ENCODE measurements at places on chromosomes 2 and 18.

DNA sequence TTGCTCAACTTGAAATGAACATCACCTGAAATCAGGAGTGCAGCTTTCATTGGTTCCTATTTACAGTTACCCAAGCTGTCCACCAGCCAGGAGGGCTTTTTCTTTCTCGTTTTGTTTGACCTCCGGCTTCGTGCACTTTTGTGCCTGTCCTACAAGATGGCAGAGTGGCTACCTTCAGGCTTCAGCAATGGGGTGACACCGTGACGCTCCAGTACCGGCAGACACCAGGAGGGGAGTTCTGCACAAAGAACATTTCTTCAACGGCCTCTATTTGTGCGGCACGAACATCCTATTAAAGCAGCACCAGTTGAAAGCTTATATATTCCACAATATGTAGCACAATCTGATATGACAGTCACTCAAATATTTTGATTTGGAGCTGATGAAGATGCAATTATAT, 18.3 kb downstream of the RNASEH1 start:
- no peak overlapping the region for H3K4me3 ChIP-seq
- peaks cover 5% of the 10 kb centered on the region for H3K4me1 ChIP-seq
- no peaks in the 10 kb centered on the region for H3K27me3 ChIP-seq

- DNase-seq: no peak
- no peak overlapping the region for H3K4me3 ChIP-seq
- no peak overlapping the region for H3K27ac ChIP-seq
Measured at GRCh38 chr2:169415233-169415748, 53.0 kb upstream of the LRP2 start.

GRCh38 chr2:74843899-74844298, 10.0 kb downstream of the HK2 start:
- H3K4me3 ChIP-seq: no peak overlapping the region
- H3K4me1 ChIP-seq: peaks cover 10% of the 10 kb centered on the region
- H3K27me3 ChIP-seq: no peaks in the 10 kb centered on the region
- no peak for DNase-seq

GRCh38 chr18:39494211-39494896, 1928.8 kb upstream of the CELF4 start:
- H3K27ac ChIP-seq: no peak overlapping the region
- H3K4me1 ChIP-seq: no peaks in the 10 kb centered on the region
- no peak for DNase-seq
- H3K27me3 ChIP-seq: no peaks in the 10 kb centered on the region

DNA sequence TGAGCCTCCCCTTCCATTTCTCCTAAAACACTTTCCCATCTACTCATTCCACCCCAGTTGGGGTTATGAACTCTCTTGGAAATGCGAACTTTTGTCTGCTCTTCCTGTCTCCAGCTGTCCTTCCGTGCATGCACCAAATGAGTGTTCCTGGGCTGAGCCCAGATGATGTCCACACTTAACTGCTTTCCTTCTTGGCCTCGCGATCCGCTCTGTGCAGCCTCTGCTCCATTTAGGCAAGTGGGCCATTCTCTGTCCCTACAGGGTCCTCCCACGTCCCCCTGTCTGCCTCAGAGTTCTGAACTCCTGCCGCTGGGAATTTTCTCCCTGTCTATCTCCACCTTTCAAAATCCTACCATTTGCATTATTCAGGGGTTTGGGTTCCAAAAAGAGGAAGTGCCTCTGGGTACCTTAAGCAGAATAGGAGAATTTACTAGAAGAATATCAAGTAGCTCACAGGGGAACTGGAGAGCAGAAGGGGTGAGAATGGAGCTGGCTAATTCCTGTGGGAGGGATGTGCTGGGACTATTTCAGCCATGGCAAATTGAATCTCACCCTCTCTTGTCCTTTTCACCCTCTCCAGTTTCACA, 4.7 kb upstream of the NCK2 start:
- H3K27ac ChIP-seq: no peak overlapping the region
- peaks cover 4% of the 10 kb centered on the region for H3K4me1 ChIP-seq
- no peak overlapping the region for H3K4me3 ChIP-seq
- DNase-seq: no peak

GRCh38 chr2:121898483-121898882, 143.0 kb downstream of the TSN start:
- H3K36me3 ChIP-seq: no peaks in the 10 kb centered on the region
- DNase-seq: no peak
- H3K27ac ChIP-seq: no peak overlapping the region
- no peaks in the 10 kb centered on the region for H3K27me3 ChIP-seq
- no peak overlapping the region for H3K4me3 ChIP-seq

GRCh38 chr2:42618116-42618515, 49.7 kb downstream of the MTA3 start:
- peaks cover 2% of the 10 kb centered on the region for H3K4me1 ChIP-seq
- H3K27me3 ChIP-seq: no peaks in the 10 kb centered on the region
- DNase-seq: no peak
- H3K27ac ChIP-seq: no peak overlapping the region
- H3K4me3 ChIP-seq: no peak overlapping the region

DNA sequence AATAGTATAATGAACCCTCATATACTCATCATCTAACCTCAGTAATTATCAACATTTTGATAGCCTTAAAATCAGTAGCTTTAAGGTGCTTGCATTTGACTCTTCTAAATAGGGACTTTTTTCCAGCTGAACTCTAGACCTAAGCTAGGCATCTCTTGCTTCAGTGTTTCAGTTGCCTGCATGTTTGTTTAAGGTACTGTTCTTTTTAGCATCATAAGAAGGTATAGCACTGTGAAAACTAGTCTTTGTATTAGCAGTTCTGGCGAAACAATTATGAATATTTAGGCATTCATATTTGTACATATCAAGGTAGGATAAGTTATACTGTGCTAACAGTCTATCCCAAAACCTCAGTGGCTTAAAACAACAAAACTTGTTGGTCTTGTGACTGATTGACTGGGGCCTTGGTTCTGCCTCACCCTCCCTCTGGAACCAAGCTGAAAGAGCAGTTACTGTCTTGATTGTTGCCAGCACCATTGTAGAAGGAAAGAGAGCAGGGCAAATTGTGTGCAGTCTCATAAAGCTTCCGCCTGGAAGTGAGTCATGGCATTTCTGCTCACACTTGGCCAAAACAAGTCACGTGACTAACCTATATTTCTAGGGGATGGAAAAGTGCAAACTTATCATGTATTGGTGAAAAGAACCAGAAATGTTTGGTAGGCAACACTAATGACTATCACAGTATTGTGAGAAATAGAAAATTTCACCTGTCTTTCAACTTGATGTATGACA, 24.3 kb downstream of the GALNT1 start:
- H3K27me3 ChIP-seq: no peaks in the 10 kb centered on the region
- peaks cover 2% of the 10 kb centered on the region for H3K4me1 ChIP-seq

DNA sequence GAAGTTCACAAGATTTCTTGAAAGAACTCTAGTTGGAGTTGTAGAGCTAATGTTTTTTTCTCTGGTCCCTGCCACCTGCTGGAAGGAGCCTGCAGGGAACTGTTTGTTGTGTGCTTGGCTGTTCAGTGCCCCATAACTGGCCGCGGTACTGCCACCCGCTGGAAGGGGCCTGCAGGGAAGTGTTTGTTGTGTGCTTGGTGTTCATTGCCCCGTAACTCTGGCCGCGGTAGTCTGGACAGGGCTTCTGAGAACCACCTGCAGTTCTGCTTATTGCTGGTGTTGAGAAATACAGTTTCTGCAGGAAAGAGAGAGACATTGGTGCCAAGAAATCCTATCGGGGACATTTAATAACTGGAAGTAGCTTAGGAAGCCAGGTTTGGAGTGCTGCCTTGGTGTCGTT, 58.1 kb downstream of the AGAP1 start:
- peaks cover 15% of the 10 kb centered on the region for H3K4me1 ChIP-seq
- no peak overlapping the region for H3K27ac ChIP-seq
- no peaks in the 10 kb centered on the region for H3K27me3 ChIP-seq
- H3K4me3 ChIP-seq: no peak overlapping the region

DNA sequence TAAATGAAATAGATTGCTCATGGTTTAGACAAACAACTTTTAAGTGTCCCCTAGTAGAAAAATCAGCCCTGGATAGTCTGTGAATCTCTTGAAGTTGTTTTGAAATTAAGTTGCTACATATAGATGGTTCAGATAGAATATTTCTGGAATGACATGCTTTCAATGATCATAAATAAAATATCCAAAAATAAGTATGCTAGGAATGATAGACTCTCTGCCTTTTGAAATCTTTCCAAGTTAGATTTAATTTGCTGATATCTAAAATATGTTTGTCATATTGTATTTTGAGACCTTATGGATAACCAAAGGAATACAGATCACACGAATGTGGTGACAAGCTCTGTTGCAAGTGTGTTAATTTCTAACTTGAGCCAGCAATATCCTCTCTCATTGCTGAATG, 488.7 kb downstream of the THSD7B start:
- H3K4me3 ChIP-seq: no peak overlapping the region
- no peaks in the 10 kb centered on the region for H3K36me3 ChIP-seq
- H3K27me3 ChIP-seq: no peaks in the 10 kb centered on the region

- no peak for DNase-seq
- H3K4me3 ChIP-seq: no peak overlapping the region
- no peaks in the 10 kb centered on the region for H3K27me3 ChIP-seq
- H3K36me3 ChIP-seq: no peaks in the 10 kb centered on the region
- no peak overlapping the region for H3K27ac ChIP-seq
Measured at GRCh38 chr2:194105358-194105757, 1551.7 kb upstream of the SLC39A10 start.

- H3K36me3 ChIP-seq: no peaks in the 10 kb centered on the region
- H3K27me3 ChIP-seq: no peaks in the 10 kb centered on the region
- DNase-seq: no peak
- no peaks in the 10 kb centered on the region for H3K4me1 ChIP-seq
Measured at GRCh38 chr2:164887434-164888144, 46.0 kb upstream of the COBLL1 start.

DNA sequence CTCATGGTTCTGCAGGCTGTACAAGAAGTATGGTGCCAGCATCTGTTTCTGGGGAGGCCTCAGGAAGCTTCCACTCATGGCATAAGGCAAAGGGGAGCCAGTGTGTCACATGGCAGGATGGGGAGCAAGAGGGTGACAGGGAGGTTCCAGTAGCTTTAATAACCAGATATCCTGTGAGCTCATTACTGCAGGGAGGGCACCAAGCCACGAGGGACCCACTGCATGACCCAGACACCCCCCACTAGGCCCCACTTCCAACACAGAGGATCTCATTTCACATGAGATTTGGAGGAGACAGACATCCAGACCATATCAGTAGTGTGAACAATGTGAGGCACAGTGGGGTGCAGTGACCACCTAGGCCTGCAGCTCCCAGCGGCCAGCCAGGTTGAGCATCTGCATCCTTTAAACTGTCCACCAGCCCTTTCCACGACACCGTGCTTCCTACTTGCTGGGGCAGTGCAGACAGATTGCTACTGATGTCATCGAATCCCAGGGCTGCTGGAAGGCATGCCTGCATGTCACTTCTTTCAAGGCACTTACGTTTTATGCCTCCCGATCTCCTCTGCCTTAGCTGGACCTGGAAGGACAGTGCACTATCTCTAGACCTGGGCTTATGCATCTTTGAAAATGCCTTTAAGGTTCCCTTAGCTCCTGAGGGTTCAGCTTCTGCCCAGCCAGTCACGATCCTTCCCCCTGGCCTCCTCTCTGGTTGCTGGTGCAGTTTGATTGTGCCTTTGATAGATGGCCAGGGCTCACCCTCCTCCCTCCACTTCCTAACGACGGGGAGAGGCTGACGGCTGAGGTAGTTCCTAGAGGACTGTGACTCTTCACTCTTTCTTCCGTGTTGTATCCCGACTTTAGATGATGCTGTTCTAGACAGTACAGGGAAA, 174.3 kb downstream of the FAM210A start:
- no peaks in the 10 kb centered on the region for H3K36me3 ChIP-seq
- no peaks in the 10 kb centered on the region for H3K4me1 ChIP-seq
- no peak for DNase-seq
- no peak overlapping the region for H3K27ac ChIP-seq
- H3K4me3 ChIP-seq: no peak overlapping the region
